Aorta (tissue), 5 donors: ENCODE measurements at places on chromosomes 5 and 9. TPM values are rescaled to one million over a fixed set of nuclear protein-coding genes. Genes with fewer than 3 reads are reported as not detected.
A peak's percentile ranks its signal among the peaks of the same experiment; 100 is the strongest.

- H3K4me1 ChIP-seq, result no peaks in the 10 kb centered on the region
- H3K27me3 ChIP-seq, result no peaks in the 10 kb centered on the region
- H3K36me3 ChIP-seq, result peaks cover 8% of the 10 kb centered on the region
- DNase-seq, result no peak
Measured at GRCh38 chr5:75348241-75348640, 11.2 kb downstream of the HMGCR start.

The HMMR gene
- not detected for total RNA-seq

The TMEM174 gene
- not detected for total RNA-seq

DNA sequence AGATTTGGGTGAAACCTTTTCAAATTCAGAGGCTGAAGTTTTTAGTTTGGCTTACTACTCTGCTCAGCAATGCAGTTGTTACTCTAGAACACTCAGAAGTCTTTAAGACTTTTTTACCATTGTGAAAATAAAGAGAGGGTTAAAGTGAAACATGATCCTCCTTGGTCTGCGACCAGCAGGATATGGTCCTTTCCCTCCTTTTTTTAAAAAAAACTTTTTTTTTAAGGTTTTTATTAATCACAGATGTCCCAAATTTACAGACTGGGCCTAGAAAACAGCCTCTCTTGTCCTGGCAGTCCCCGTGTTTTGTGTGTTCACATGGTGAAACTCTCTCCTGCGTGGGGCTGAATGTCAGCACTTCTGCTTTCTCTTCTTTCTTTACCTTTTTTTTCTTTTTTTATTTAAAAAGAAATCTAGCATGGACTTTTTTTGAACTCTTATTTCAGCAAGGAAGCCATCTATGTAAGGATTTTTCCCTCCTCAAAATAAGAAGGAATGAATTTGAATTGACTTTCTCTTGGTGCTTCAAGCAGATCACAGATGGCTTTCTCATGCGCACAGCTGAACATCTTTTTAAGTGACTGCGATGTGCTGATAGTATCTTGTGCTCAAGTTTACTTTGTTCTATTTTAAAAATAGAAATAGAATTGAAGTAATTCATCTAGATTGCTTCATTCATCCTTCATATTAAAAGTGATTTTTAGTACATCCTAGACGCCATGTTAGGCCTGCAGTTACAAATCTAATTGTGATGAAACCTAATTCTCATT is 128.7 kb upstream of the OTULINL start:
- H3K27me3 ChIP-seq, result no peaks in the 10 kb centered on the region
- H3K27ac ChIP-seq, result no peak overlapping the region
- no peaks in the 10 kb centered on the region for H3K36me3 ChIP-seq

The EGFLAM gene
- total RNA-seq, result 14.4 TPM

DNA sequence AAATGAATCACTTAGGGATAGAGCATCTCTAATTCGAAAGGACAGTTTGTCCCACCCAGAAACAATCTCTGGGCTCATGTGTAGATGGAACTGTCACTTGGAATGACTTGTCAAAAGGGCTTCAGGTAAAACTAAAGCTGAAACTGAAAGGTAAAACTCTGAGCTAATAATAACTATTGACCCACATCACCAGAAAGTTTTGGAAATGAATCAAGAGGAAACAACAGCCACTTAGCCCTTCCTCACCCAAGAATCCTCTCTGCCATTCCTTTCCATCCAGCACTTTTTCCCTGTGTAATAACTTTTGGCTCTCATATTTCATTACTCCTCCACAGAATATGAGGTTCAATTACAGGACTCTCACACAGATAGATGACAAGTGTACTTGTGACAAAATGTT is 14.0 kb upstream of the GLRX start:
- H3K4me1 ChIP-seq, result peaks cover 7% of the 10 kb centered on the region
- no peak for DNase-seq
- no peak overlapping the region for H3K27ac ChIP-seq
- H3K27me3 ChIP-seq, result no peaks in the 10 kb centered on the region
- H3K36me3 ChIP-seq, result no peaks in the 10 kb centered on the region

GRCh38 chr5:176788941-176789872 is 21.2 kb upstream of the UNC5A start:
- no peaks in the 10 kb centered on the region for H3K4me1 ChIP-seq
- H3K4me3 ChIP-seq, result no peak overlapping the region
- no peaks in the 10 kb centered on the region for H3K27me3 ChIP-seq
- no peak for DNase-seq
- no peak overlapping the region for H3K27ac ChIP-seq

GRCh38 chr9:138013836-138014562 is 136.4 kb downstream of the CACNA1B start:
- H3K27ac ChIP-seq, result no peak overlapping the region
- no peaks in the 10 kb centered on the region for H3K27me3 ChIP-seq
- DNase-seq, result no peak

- peak overlapping the region; percentile 36 for H3K27ac ChIP-seq
- no peak for DNase-seq
- no peak overlapping the region for H3K4me3 ChIP-seq
- peaks cover 7% of the 10 kb centered on the region for H3K4me1 ChIP-seq
- no peaks in the 10 kb centered on the region for H3K27me3 ChIP-seq
Measured at GRCh38 chr5:89281766-89282553, 399.0 kb upstream of the MEF2C start.

- H3K4me3 ChIP-seq, result no peak overlapping the region
- peaks cover 1% of the 10 kb centered on the region for H3K36me3 ChIP-seq
- DNase-seq, result no peak
- no peaks in the 10 kb centered on the region for H3K27me3 ChIP-seq
- H3K4me1 ChIP-seq, result no peaks in the 10 kb centered on the region
Measured at GRCh38 chr5:61347080-61347479, 15.0 kb downstream of the ZSWIM6 start.

The GNAQ gene
- 80.2 TPM for total RNA-seq

The SH3GL2 gene
- not detected for total RNA-seq

- no peak overlapping the region for H3K4me3 ChIP-seq
- H3K27ac ChIP-seq, result no peak overlapping the region
- peaks cover 14% of the 10 kb centered on the region for H3K36me3 ChIP-seq
- no peaks in the 10 kb centered on the region for H3K4me1 ChIP-seq
- H3K27me3 ChIP-seq, result no peaks in the 10 kb centered on the region
Measured at GRCh38 chr5:150118561-150119229, 32.3 kb upstream of the CSF1R start.

The SLC6A3 gene
- total RNA-seq, result 0.23 TPM

- H3K27ac ChIP-seq, result no peak overlapping the region
- no peak for DNase-seq
- no peaks in the 10 kb centered on the region for H3K4me1 ChIP-seq
- no peak overlapping the region for H3K4me3 ChIP-seq
- no peaks in the 10 kb centered on the region for H3K36me3 ChIP-seq
Measured at GRCh38 chr5:96838201-96839070, 30.7 kb upstream of the ERAP1 start.

The MYMK gene
- total RNA-seq, result not detected
